ENCODE measurements at places on chromosomes 13 and 19. TPM values are rescaled to one million over a fixed set of nuclear protein-coding genes. Genes with fewer than 3 reads are reported as not detected.

Gene DNAJB1
- 104 TPM for total RNA-seq

Gene OR10H4
- not detected for total RNA-seq

Gene RASGRP4
- 2.3 TPM for total RNA-seq

Gene PROZ
- not detected for total RNA-seq

GRCh38 chr13:26557051-26557392 lies 461 bp upstream of the WASF3 start:
- no peak for DNase-seq

Gene SRRM5
- 0.14 TPM for total RNA-seq

All from mucosa of descending colon (tissue), 3 donors.